ENCODE measurements at places on chromosomes 16 and 17.
A peak's percentile ranks its signal among the peaks of the same experiment; 100 is the strongest.

DNA sequence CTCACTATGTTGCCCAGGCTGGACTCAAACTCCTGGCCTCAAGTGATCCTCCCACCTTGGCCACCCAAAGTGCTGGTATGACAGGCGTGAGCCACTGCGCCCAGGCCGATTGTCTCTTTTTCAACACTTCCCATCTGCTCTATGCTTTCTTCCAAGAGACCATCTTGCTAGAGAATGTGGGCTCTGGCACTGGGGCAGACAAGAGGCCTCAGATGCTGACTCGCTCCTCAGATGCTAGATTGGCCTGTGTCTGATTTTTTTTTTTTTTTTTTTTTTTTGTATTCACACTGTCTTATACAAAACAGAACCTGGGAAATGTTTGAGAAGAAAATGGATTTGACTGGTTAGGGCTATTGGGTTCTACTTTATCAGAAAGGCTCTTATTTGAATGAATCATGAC is 58.2 kb downstream of the CYB5D2 start:
- no peak for DNase-seq

DNA sequence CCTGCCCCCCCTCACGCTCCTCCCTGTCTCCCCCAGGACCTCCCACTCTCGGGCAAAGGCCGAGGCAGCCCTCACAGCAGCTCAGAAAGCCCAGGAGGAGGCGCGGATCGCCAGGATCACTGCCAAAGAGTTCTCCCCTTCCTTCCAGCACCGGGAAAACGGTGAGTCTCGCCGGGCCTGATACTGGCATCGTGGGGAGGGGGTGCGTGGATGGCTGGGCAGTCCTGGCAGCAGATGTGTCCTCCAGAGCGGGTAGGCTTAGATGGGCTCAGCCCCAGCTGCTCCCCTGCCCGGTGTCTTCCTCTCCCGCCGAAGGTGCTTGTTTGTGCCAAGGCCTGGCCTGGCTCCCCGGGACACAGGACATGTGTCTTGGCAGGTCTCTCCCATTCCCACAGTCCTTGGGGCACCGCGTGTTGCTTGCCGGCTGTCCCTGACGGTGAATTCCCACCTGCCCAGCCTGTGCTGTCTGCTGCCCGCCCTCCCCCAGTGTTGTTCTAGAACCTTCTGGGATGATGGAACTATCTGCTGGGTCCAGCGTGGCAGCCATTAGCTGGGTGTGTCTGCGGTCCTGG is 81.6 kb downstream of the KLHDC4 start:
- DNase-seq, result no peak

- no peak for DNase-seq
Observed at GRCh38 chr16:12618515-12618914, 185.2 kb downstream of the CPPED1 start.

- DNase-seq, result no peak
Observed at GRCh38 chr17:18314059-18314730, 599 bp downstream of the TOP3A start.

DNA sequence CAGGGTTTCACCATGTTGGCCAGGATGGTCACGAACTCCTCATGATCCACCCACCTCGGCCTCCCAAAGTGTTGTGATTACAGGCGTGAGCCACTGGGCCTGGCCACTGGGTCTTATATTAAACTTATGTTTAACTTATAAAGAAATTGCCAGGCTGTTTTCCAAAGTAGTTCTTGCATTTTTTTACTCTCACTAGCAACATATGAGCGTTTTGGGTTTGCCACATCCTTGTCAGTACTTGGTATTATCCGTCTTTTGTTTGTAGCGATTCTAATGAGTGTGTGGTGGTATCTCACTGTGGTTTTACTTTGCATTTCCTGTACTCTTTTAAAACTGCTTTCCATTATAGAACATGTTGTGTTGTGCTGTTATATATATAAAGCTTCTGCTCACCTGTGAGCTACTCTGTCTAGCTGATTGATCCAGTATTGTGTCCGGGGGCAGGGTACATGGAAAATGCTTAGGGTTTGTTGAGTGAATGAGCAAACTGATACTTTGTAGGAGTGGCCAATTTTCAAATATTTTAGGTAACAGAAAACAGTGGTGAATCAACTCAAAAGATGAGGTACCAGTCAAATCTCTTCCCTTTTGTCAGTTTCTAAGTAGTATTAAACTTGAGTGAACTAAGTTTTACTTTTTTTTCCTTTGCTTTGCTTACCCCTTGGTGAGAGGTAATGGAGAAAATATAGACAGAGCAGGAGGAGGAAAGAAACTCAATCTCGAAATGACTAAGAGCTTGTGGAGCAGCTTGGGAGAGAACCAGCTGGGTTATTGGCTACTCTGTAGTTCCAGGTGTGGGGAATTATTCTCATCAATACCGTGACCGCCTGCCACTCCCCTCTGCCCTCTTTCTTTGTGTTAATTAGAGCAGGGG is 75.8 kb downstream of the PITPNC1 start:
- DNase-seq, result peak; percentile 45

DNA sequence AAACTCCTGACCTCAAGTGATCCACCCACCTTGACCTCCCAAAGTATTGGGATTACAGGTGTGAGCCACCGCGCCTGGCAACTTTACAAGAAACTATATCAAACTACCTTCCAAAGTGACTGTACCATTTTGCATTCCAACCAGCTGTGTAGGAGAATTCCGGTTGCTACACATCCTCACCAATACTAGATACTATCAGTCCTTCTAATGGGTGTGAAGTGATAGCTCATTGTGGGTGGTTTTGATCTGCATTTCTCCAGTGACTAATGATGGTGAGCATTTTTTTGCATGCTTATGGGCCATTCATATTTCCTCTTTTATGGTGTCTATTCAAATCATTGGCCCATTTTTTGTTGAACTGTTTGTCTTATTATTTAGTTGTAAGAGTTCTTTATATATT is 37.7 kb downstream of the SCNN1B start:
- no peak for DNase-seq

DNA sequence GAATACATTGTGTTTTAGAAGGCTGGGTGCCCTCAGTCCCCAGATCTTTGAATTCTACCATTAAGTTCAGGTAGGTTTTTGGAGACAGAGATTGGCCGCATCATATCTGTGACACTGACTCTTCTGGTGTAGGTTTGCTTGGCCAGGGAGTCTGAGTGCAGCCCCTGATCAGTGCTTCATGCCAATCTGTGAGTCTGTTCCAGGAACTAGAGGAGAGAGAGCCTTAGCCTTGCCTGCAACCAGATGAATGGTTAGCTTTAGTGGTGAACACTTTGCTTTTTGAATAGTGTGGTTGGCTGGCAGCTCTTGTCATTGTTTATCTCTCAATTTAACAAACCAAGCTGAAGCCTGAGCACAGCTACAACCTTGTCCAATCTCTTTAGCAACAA is 87.8 kb downstream of the PLXDC1 start:
- DNase-seq, result no peak

DNA sequence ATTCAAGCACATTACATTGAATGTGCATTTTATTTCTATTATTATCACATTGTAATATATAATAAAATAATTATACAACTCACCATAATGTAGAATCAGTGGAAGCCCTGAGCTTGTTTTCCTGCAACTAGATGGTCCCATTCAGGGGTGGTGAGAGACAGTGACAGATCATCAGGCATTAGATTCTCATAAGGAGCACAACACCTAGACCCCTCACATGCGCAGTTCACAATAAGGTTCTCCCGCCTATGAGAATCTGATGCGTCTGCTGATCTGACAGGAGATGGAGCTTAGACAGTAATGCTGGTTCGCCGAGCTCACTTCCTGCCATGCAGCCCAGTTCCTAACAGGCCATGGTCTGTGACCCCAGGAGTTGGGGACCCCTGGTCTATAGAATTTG is 96.7 kb upstream of the RBBP6 start:
- no peak for DNase-seq

DNA sequence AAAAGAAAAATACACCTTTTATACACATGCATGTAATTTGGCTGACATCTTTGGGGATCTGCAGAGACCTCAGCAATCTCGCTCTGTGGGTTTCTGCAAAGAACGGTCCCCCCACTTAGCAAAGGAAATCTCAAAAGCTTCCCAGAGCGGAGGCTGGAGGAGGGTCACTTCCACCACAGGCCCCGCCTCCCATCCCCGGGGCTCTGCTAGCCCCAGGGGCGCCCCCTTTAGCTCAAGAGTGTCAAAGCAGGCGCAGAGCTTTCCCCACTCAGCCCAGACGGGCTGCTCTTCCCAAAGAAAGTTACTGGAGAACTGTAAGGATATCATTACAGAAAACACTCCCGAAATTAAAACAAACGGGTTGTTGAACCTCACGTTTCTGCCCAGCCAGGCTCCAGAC is 11.4 kb downstream of the SLC13A5 start:
- peak; percentile 84 for DNase-seq

- DNase-seq, result no peak
Observed at GRCh38 chr17:79081571-79082276, 7.1 kb downstream of the ENGASE start.

DNA sequence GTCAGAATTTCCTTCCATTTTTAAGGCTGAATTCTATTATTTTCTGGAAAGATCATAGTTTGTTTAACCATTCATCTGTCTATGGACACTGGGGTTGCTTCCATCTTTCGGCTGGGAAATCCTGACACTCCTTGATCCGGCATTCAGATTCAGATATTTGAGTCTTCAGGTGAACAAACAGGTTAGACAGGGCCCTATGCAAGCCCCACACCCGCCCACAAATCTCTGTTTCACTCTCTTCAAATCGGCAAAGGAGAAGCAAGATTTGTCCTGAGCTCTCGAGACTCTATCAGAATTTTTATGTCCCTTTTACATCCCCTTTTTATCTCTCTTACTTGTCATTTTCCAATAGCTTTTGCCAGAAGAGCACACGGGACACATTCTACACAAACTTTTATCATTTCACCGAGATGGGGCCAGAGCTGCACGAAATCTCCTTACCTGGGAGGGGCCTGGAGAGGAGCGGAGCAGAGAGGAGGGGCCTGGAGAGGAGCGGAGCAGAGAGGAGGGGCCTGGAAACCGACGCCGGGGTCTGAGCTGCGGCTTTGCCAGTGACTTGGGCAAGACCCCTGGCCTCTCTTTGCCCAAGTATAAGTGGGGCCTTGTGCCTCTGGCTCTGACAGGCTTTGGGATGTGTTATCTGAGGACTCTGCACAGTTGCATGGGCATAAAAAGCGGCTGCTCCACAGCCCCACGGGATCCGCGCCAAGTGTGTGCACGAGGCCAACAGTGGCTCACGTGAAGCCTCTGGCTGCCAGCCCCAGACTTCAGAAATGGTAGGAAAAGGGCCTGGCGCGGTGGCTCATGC is 54.3 kb upstream of the RBFOX3 start:
- no peak for DNase-seq

DNA sequence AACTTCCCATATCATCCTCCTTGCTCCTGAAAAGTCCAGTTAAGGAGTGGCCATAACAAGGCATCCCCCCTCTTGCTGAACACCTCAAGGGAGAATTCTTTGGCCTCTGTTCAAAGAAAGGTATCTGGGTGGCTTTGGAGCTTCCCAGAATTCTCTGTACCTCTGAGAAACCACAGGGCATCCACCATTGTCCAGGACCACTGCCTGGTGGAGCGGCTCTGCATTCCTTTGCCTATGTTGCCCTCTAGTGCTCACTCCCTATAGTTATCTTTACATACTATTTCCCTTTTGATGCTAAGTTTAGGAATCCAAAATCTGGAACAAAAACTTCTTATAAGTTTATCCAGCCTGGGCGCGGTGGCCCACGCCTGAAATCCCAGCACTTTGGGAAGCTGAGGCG is 30.3 kb downstream of the CHD9NB start:
- peak; percentile 48 for DNase-seq

DNA sequence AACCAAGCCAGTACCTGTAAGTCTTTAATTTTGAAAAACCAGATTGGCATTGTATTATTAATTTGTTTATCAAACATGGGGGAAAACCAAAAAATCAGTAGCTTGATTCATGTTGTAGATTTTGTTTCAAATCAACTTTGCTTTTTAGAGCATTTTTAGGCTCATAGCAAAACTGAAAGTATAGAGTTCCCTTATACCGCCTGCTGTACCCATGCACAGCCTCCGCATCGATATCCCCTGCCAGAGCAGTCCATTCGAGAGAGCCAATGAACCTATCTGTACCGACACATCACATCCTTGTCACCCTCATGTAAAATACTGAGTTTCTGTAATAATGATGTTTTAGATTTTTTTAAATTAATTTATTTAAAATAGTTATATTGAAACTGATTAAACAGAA is 16.2 kb upstream of the MRC2 start:
- DNase-seq, result no peak

DNA sequence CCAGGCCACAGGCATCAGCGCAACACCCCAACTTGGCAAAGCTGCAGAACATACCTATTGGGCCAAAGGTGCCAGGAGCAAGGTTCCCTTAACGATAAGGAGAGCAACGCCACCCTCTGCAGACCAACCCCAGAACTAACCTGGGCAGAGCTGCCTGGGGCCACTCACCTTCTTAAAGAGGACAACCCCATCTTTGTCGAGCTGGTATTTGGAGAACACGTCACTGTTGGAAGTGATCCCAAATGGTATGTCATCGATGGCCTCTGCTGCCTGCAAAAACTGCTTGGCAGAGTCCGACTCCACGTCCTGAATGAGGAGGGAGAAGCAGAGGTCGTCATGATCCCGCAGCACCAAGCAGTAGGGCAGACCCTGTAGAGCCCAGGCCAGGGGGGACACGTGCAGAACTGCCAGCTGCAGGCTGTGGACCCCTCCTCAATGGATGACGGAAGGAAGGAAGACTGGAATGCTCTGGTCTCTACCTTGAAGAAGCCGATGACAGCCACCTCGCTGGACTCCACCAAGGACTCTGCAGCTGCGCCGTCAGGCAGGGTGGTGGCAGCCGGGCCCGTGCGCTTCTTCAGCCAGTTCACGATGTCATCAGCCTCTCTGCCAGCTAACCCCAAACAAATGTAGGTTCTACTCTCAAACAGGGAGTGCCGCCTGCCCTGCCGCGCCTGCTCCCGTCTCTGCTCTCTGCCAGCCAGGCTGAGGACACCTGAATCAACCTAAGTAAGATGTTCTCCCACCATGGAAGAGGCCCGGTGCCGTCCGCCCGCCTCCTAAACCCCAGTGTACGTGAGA is 5.2 kb downstream of the P4HB start:
- no peak for DNase-seq

GRCh38 chr16:10188236-10188635 is 6.0 kb upstream of the GRIN2A start:
- no peak for DNase-seq

- no peak for DNase-seq
Observed at GRCh38 chr16:12881740-12882139, 19.7 kb upstream of the SHISA9 start.
